ENCODE measurements at places on chromosomes 4 and X.

DNA sequence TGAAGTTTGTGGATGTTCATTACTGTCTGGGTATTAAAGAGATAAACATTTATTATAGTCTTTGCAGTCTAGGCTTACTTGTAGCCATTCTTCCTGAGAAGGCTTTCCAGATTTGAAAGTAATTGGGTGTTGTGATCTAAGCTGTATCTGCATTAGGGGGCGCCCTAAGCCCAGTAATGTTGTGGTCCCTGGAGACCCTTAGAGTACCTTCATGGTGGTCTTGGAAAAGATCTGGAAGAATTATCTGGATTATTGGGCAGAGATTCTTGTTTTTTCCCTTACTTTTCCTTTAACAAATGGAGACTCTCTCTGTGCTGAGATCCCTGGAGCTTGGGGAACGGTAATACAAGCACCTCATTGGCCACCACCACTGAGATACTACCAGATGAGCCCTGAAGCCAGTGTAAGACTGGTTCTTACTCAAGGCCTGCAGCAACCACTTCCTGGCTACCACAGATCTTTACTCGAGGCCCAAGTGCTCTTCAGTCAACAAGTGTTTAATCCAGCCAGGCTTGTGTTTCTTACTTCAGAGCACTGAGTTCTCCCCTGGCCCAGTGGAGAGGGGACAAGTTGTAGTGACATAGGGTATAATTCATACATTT, 63.1 kb downstream of the RTL3 start:
- DNase-seq: no peak

GRCh38 chrX:920234-920799, 289.7 kb downstream of the SHOX start:
- DNase-seq: no peak

DNA sequence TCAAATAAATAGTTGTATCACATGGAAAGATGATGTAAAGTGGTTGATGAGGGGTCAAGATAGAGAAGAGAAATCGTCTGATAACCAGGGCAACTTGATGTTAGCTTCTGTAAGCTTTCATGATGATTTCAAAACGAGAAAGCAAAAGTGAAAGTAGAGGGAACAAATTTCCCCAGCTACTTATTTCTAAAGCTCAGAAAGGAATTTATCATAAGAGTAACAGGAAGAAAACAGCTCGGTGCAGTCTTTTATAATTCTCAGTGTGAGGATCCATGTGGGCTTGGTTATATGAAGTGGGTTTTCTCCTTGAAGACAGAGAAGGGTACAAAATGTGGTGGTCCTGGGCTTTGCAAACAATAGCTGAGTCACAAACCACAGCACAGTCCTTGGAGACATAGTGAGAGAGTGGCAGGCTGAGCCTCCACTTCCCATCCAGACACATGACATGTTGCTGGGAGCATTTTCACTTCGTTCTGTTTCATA, 32.1 kb upstream of the GLRA2 start:
- DNase-seq: no peak

- no peak for DNase-seq
Observed at GRCh38 chrX:13471269-13471668, 98.1 kb upstream of the EGFL6 start.

GRCh38 chr4:169314906-169315305, 44.1 kb upstream of the SH3RF1 start:
- no peak for DNase-seq

DNA sequence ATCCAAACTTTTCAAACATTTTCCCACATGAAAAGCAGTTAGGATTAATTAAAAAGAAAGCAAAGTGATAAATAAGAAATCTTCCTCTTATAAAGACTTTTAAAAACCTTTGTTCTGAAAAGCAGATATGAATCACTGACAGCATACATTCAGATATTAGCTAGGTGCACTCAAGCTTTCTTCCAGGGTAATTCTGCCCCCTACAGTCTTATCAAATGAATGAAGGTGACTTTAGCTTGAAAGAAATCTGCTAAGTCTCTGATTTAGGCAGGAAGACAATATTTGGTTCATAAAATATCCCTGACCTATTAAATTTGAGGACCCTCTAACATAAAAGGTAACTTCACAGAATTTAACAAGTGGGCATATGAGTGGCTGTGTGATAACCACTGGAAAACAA, 209.1 kb upstream of the FAM47A start:
- DNase-seq: no peak
